ENCODE measurements at places on chromosomes 3 and 15. TPM values are rescaled to one million over a fixed set of nuclear protein-coding genes. Genes with fewer than 3 reads are reported as not detected.

GRCh38 chr3:71202848-71203533 is 380.5 kb downstream of the FOXP1 start:
- no peak for DNase-seq

The ALDH1A3 gene
- total RNA-seq = 3.2 TPM

DNA sequence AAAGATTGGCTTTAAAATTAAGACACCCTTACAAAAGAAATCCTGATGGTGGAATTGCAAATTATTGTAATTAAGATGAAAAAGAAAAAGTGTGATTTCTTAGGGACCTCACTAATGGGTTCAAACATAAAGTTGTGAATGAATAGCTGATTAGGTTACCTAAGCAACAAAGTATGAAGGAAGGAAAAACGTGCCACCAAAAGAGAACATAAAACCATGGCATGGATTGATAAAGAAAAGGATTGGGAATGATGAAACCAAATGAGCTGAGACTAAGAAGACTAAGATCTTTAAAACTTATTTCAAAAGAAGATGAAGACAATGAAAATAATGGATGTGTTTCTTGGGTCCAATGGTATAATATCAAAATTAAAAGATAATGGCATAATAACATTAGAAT is 32.2 kb upstream of the GUCA1C start:
- no peak for DNase-seq

DNA sequence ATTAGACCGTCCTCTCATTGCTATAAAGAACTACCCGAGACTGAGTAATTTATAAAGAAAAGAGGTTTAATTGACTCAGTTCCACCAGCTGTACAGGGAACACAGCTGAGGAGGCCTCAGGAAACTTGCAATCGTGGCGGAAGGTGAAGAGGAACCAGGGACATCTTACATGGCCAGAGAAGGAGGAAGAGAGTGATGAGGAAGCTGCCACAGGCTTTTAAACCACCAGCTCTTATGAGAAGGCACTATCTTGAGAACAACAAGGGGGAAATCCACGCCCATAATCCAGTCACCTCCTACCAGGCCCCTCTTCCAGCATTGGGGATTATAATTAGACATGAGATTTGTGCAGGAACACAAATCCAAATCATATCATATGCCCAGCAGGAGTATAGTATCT is 138.5 kb downstream of the ALCAM start:
- no peak for DNase-seq

DNA sequence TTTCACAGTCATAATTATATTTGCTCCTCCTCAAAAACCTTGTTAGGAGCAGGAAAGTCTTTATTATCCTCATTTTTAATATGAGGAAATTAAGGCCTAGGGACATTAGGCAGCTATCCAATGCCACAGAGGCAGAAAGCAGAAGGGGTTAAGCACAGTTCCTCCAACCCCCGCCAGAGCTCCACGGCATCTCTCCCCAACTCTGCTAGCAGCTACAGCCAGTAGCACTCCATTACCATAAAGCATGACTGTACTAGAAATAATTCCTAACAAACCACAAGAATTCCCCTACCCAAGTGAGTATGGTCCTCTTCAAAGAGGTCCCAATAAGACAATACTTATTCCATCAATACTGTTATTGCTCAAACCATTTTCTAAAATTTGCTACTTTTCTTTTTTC is 9.8 kb downstream of the HEG1 start:
- no peak for DNase-seq

The PRSS50 gene
- total RNA-seq = 0.28 TPM

DNA sequence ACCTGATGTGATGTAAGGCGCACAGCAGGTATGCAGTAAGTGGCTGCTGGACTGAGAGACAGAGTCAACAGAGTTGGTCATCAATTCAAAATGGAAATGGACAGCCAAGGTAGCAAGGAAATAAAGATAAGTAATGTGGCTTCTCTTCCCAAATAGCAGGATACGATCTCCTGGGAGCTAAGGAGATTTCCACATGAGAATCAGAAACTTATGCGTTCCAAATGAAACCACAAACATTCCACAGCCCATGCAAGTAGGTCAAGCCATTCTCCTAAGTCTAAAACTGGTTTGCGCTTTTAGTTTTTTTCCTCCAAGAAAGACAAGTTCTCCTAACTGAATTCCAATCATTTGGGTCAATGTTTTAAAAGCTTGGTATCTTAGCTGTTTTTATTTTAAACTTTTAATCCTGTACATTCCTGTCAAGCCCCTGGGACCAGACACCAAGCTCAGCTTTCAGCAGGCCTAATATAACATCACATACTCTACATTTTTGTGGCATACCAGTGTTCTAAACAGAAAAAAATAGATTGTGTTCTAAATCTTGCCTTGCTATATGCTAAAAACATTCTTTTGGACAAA is 73.7 kb upstream of the TSPAN3 start:
- no peak for DNase-seq

- DNase-seq = no peak
Measured at GRCh38 chr3:66415867-66416428, 84.9 kb downstream of the LRIG1 start.

The WDR72 gene
- total RNA-seq = not detected

- DNase-seq = no peak
Measured at GRCh38 chr3:30608598-30608947, 2.2 kb downstream of the TGFBR2 start.

DNA sequence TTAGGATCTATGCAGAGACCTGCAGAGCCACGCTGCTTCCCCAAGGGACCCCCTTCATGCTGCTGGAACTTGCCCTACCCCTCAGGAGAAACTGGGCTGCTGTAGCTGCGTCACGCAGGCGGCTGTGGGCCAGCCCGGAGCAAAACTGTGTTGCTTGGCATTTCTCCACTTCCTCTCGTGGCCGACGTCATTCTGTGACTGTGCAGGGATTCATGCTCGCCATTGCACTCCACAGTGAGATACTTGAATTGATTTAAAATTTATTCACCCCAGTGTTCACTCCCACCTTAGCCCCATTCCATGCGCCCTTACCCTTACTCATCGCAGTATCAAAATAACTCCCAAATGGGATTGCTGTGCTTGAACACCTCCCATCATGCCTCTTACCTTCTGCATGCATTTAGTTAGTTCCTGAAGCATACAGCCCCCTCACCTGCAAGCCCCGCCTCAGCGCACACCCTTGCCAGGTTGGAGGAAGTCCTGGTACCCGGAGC is 45.7 kb downstream of the TMEM44 start:
- DNase-seq = no peak

- no peak for DNase-seq
Measured at GRCh38 chr15:70407955-70408354, 310.2 kb upstream of the TLE3 start.

DNA sequence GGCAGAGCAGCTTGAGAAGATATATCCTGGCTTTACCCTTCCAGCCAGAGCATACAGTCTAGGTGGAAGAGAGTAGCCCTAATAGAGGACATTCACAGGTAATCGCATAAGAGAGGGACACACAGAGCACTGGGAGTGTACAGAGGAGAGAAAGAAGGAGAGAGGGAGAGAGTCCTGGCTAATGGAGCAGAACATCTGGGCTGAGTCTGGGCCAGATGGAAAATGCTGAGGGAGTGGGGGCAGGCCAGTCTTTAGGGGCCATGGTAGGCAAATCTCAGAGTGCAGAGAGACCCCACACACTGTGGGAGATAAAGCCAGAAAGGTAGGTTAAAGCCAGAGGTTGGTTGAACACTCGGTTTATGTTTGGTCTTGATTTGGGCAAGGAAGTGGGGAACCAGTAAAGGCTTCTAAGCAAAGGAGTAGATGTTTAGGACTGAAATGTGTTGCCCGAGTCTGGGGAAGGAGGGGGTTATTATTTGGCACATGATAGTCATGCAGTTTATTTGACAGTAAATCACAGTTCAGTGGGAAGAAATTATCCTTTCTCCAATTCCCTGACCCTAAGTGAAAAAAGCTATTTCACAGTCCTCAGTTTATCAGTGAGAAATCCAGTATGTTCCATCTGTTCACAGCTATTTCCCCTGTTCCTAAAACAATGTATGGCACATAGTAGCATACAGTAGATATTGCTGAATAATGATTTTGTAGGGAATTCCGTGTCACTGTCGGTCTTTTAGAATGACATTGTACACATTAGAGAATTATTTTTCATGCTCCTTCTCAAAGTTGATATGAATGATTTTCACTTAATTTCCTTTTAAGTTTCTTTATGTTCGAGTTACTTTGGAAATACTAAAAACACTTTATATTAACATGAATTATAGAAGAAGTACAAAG is 45.7 kb downstream of the PDHB start:
- no peak for DNase-seq

DNA sequence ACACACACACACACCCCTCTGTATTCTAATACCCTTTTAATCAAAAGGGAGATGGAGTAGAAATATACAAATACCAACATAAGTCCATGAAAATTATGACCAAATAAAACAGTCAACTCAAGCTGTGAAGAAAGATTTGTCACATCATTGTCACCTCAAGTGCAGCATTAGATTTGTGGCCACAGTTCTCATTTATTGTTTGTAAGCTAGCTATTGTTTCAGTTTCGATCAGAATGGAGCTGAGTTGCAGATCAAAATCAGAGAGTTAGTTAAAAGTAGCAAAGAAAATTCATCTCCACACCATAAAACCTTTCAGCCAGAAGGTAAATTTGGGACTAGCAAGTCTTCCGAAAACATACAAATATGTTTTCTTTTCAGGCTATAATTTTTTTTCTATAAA is 267.7 kb upstream of the LMCD1 start:
- DNase-seq = no peak

The PLSCR5 gene
- total RNA-seq = not detected

The RNU5B-1 gene
- not detected for total RNA-seq

Measured in thoracic aorta (tissue), 2 donors.